Pericardium fibroblast (primary cell): ENCODE measurements at places on chromosomes 7 and 10. TPM values are rescaled to one million over a fixed set of nuclear protein-coding genes. Genes with fewer than 3 reads are reported as not detected.

Gene AS3MT
- 0.70 and 1.0 TPM in 2 replicates for total RNA-seq

Gene PTF1A
- total RNA-seq = not detected in 2 replicates

Gene ADAM22
- 0.12 and 0.26 TPM in 2 replicates for total RNA-seq

Gene VPS37D
- 4.1 and 7.0 TPM in 2 replicates for total RNA-seq

Gene WEE2
- not detected in 2 replicates for total RNA-seq

Gene PIK3AP1
- total RNA-seq = not detected in 2 replicates

Gene CRHR2
- not detected in 2 replicates for total RNA-seq

Gene AKR1C2
- total RNA-seq = 16.4 and 20.4 TPM in 2 replicates

Gene SPDYE1
- not detected in 2 replicates for total RNA-seq

Gene AKR1D1
- total RNA-seq = not detected in 2 replicates

Gene MUC3A
- not detected in 2 replicates for total RNA-seq

Gene TUBB8
- total RNA-seq = not detected in 2 replicates

Gene OR2A12
- not detected in 2 replicates for total RNA-seq

Gene GNAT3
- total RNA-seq = not detected in 2 replicates

Gene PTPN12
- 17.7 and 25.7 TPM in 2 replicates for total RNA-seq

Gene CPA2
- not detected in 2 replicates for total RNA-seq

Gene PON2
- 39.3 and 99.9 TPM in 2 replicates for total RNA-seq

Gene SLC26A5
- total RNA-seq = not detected in 2 replicates

Gene SCART1
- 0.93 and 2.1 TPM in 2 replicates for total RNA-seq

Gene ERVW-1
- not detected in 2 replicates for total RNA-seq

Gene SHOC2
- 21.8 and 26.0 TPM in 2 replicates for total RNA-seq

Gene DNAH11
- 0.23 TPM in 1 of 2 replicates, not detected in the other for total RNA-seq

Gene CH25H
- 0.23 and 1.6 TPM in 2 replicates for total RNA-seq

Gene NXPH1
- not detected in 2 replicates for total RNA-seq

Gene C10orf67
- total RNA-seq = not detected in 2 replicates

Gene TMEM196
- total RNA-seq = 0.34 and 1.5 TPM in 2 replicates
